Lower lobe of right lung (tissue), 2 donors: ENCODE measurements at places on chromosomes 5 and 9. TPM values are rescaled to one million over a fixed set of nuclear protein-coding genes. Genes with fewer than 3 reads are reported as not detected.

SHOC1 gene
- total RNA-seq, result 0.15 TPM

CCL21 gene
- total RNA-seq, result 138 TPM

PTGES2 gene
- total RNA-seq, result 30.6 TPM

IFNB1 gene
- not detected for total RNA-seq
